Stomach (tissue), 19 donors: ENCODE measurements at places on chromosomes 2 and 18. TPM values are rescaled to one million over a fixed set of nuclear protein-coding genes. Genes with fewer than 3 reads are reported as not detected.

- no peak for DNase-seq
Observed at GRCh38 chr2:126908721-126909177, 10.1 kb downstream of the TEX51 start.

The ZNF804A gene
- 0.03 TPM for polyA plus RNA-seq

GRCh38 chr18:48719388-48719787 is 180.6 kb downstream of the CTIF start:
- DNase-seq = no peak

DNA sequence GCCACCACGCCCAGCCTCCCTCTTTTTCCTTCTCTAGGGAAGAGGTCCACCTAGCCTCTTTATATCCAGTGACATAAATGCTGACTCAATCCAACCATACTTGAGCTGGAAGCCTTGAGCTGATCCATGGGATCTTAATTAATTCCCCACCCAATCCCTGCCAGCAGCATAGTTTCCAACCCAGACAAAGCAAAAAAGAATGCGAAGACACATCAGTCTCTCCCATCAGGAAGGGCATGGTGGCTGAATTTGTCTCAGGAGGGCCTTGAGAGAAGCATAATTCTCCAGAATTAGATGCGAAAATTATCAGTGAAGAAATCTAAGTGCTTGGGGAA is 22.5 kb downstream of the CASP10 start:
- DNase-seq = no peak

DNA sequence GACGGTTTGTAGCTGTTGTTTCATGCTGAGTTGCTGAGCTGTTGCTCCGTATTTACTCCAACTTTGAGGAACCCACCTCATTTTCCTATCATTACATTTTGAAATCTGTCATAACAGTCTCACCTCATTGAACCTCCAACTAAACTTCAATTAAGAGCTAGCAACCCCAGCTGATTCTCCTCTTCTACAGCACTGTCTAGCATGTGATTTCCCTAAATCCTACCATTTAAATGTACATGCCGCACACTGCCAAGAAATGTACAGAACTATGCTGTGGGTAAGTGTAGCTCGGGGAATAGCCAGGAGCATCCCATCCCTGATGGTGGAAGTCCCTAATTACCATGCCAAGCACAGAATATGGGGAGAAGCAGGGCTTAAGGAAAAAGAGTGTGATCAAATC is 299.9 kb downstream of the AFF3 start:
- DNase-seq = no peak

GRCh38 chr2:108315444-108315934 is 26.8 kb downstream of the SULT1C2 start:
- no peak for DNase-seq

- DNase-seq = peak; percentile 21
Observed at GRCh38 chr18:22591222-22591621, 173.5 kb upstream of the CTAGE1 start.

- DNase-seq = no peak
Observed at GRCh38 chr18:21203542-21204241, 38.3 kb upstream of the GREB1L start.

- no peak for DNase-seq
Observed at GRCh38 chr2:64119369-64119768, 24.9 kb downstream of the PELI1 start.

- DNase-seq = no peak
Observed at GRCh38 chr2:85843543-85843942, 45.2 kb downstream of the ST3GAL5 start.

GRCh38 chr2:157866202-157866601 is 9.9 kb downstream of the ACVR1 start:
- no peak for DNase-seq

GRCh38 chr2:126858013-126858412 is 40.7 kb upstream of the TEX51 start:
- DNase-seq = peak; percentile 33

DNA sequence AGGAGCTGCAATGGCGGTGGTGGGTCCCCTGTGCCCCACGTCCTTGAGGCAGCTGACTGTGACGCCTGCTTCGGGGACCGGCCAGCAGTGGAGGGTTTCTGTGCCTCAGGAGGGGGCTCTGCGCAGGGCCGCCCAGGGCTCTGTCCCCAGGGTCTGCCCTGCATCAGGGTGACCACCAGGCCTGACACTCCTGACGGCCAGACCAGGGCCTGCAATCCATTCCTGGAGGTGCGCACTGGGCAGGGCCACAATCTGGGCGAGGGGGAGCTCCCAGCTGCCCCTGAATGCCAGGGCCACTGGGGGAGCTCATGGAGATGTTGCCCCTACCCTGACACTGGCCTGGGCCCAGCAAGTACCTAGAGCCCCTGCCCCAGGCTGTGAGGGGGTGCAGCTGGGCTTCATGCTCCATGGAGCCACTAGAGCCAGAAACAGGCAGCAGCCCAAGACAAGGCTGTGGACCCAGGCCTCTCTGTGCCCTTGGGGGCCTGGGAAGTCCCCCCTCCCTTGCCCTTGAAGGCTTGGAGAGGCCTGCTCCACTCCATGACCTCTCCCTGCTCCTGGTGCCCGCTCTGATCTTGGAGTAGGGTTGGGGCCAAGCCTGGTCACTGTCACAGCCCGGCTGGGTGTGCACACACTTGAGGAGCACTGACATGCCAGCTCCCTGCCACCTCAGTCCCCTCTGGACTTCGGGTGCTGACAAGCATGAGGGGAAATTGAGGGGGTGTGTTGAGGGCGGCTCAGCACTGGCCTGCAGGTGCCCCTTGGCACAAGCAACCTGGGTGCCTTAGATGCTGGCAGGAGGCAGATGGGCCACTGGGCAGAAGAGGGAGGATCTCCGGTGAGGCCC is 55.9 kb downstream of the LDAH start:
- DNase-seq = no peak

DNA sequence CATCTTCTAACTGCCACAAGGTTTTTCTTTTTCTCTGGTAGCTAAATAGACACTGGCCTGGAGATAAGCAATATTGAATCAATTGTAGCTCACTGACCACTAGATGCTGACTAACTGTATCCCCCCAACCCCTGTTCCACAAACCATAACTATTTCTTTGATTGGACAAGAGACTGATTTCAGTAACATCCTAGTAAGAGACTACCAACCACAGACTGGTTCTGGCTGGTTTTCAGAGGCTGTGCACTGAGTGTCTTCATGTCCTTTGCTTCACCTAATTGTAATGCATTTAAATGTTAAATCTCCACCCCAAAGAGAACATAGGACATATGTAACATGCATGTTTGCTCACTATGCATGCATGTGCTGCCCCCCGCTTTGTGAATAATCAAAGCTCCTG is 3.2 kb upstream of the AAK1 start:
- no peak for DNase-seq

GRCh38 chr2:190512539-190513095 is 21.9 kb downstream of the NEMP2 start:
- DNase-seq = no peak

DNA sequence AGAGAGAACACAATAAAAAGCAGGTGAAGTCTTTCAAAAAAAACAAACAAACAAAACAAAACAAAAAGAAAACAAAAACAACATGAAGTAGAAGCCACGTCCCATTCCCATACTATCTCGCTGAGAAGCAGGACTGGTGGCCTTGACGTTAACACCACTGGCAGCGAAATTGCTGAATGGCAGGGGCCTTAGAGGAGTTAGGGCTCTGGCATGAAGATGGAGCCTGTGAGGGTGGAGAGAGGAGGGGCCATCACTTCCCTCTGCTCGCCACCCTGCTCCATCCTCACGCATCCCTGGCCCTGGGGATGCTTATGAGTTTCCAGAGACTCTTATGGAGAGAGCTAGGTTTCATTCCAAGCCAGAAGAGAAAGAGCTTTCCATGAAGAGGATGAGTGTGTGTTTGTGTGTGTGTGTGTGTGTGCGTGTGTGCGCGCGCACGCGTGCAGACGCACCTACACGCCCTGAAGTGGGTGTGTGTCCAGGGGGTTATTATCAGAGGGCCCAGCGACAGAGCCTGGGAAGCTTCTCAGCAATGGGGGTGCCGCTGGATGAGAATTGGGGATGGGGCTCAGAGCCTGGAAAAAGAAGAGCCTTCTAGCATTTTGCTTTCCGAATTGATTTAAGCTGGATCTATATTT is 20.4 kb upstream of the IMPA2 start:
- DNase-seq = no peak

The HOXD13 gene
- not detected for polyA plus RNA-seq

DNA sequence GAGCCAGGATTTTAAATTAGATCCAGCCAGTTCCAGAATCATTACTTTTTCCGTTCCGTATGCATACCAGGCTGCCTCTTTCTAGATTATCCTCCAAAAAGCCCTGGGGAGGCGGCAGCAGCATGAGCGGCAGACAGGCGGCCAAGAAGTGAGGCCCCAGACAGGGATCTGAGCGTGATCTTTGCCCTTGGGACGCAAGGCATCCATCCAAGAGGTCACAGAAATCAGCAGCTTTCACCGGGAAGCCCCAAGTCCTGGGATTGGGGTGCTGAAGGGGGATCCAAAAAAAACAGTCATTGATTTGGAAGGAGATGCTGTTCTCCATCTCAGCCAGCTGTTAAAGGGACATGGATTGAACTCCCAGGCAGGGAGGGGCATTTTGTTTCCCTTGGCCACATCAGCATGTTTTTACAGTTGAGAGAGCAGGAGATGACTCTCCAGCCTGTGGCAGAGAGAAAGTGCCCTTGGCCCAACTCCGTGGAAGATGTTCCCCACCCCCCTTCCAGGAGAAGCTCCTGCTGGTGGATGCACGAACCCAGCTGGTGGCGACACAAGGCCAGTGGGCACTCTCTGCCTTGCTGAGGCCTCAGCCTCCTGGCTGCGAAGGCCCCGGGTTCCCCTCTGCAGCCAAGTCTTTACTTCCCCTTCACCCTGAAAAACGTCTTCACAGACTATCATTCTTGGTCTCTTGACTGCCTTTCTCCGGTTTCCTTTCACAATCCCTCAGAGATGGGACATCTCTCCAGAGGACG is 265.6 kb downstream of the ANAPC1 start:
- no peak for DNase-seq

DNA sequence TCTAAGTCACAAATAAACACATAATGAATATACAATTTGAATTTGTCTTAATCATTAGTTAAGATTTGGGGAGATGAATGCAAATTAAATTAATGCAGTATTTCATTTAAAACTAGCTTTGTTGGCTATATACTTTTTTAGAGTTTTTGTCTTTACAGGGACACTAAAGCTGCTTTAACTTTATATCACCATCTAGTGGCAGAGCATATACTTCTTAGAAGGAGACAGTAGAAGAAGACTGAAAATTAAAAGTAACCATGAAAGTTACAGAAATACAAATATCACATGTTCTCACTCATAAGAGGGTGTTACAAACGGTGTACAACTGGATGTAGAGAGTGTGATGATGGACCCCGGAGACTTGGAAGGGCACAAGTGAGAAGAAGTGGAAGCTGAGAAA is 268.3 kb upstream of the NETO1 start:
- no peak for DNase-seq

The DPP10 gene
- 0.56 TPM for polyA plus RNA-seq

DNA sequence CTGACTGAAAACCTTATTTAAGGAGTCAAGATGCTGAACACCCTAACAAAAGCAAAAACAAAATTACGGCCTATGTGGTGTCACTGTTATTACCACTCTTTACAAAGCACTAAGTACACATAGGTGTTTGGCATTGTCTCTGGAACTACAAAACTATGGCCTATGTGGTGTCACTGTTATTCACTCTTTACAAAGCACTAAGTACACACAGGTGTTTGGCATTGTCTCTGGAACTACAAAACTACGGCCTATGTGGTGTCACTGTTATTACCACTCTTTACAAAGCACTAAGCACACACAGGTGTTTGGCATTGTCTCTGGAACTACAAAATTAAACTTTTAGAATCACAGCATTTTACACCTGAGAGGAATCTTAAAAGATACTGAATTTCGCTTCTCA is 47.4 kb downstream of the SLC35F5 start:
- no peak for DNase-seq

The CFAP221 gene
- polyA plus RNA-seq = 0.68 TPM

The TTC39C gene
- polyA plus RNA-seq = 10.8 TPM

DNA sequence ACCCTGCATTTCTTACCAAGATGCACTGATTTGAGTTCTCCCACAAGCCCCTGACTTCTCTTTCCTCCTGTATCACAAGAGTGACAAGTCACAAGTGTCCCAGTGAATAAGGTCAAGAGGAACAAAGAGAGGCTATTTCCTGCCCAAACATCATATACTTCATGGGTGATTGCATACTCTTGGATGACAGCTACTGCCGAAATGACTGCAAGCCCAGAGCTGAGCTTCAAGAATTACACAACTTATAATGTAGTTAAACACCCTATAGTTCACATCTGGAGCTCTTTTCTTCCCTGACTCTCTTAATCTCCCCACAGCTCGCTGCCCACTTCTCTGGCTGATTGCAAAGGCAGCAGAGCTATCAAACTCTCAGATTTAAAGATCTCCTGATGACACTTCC is 289.7 kb upstream of the PARD3B start:
- no peak for DNase-seq

DNA sequence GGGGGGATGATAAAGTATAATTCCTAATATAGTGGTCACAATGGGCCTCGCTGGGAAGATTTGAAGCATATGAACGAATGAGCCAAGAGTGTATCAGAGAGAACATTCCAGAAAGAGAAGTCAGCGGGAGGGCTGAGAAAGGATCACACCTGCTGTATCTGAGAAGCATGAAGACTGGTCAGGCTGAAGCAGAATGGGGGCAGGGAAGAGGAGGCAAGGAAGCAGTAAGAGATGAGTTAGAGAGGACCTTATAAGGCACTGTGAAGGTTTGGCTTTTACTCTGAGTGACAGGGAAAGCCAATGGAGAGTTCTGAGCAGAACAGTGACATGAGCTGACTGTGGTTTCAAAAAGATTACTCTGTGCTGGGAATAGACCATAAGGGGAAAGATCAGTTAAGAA is 73.5 kb downstream of the CHN1 start:
- DNase-seq = no peak

- DNase-seq = no peak
Observed at GRCh38 chr2:53562407-53562806, 205.2 kb upstream of the CHAC2 start.

- DNase-seq = no peak
Observed at GRCh38 chr2:105166688-105167087, 74.9 kb upstream of the GPR45 start.

GRCh38 chr2:213016984-213017351 is 134.4 kb downstream of the IKZF2 start:
- no peak for DNase-seq

DNA sequence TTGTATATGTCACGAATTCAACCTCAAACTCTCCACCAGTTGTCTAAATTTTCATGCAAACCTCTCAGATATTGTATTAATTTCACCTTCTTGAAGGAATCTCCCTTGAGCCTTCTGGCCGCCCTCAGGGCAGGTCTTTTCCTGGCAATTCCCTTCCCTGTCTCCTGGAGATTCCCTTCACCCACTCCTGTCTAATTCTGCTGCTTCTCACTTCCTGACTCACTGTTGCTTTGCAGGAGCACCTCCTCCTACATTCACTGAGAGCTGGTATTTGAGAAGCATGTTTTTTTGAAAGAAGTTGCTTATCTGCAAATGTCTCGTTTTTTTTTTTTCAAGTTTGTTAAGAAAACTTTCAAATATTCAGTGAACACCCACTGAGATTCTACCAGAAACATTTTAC is 79.9 kb upstream of the OTOS start:
- DNase-seq = no peak

The TLX2 gene
- polyA plus RNA-seq = 0.28 TPM

GRCh38 chr2:178320011-178320585 is 125.8 kb downstream of the OSBPL6 start:
- no peak for DNase-seq
